ENCODE measurements at places on chromosomes 1 and 21.

DNA sequence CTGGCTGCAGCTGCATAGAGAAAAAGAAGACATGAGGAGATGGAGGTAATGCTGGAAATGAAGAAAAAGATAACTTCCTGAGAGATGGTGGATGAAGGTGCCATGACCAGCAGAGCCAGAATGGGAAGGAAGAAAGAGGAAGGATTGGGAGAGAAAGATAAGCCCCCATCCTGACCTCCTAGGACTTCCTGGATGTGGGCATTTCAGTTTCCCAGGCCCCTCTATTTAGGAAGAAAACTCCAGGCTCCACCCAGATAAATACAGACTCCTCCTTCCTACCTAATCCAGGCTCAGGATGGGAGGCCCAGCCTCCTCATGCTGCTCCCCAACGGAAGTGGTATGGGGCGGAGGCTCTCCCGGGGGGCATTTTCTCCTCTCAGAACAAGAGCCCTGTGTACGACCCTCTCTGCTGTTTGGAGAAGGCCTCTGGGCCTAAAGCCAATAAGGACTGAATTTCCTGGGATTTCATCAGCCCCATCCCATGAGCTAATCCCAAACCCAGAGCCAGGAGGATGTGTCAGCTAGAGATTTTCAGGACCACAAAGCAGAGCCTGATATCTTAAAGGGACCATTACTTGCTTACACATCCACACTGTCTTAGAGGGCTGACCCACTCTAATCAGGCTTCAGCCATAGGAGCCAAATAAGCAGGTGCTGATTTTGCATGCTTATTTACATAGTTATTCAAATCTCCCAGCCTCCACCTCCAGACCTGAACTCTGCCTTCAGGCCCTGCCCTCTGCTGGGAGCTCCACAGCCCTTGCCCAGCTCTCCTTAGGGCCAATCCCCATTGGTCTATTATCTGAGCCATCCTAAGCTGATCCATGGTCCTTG, 5.1 kb upstream of the ARHGEF2 start:
- DNase-seq = no peak

DNA sequence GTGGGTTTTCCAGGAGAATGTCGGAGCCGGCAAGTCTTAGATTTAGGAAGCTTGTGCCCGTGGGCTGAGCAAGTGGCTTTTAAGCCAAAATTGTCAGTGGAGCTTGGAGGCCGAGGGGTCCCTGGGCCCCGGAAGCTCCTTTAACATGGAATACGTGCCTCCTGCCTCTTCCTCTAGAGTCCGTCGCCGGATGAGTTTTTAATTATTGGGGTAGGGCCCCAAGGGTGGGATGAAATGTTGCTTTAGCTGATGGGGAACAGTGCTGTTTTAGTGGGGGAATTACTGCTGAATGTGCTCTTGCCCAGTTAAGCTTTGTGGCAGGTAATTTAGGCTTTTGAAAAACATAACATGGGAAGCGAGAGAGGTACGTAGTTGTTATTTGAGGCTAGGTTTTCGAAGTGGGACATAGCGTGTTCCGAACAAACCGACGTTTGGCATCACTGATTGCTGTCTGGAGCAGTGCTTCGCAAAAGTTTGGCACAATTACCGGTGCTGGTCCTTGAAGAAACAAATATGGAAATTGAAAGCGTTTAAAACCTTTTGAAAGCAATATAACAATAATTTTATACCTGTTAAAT, 786 bp downstream of the RPL5 start:
- DNase-seq = no peak

- no peak for DNase-seq
Measured at GRCh38 chr1:117788014-117788413, 141.4 kb downstream of the GDAP2 start.

GRCh38 chr1:169571450-169571849, 14.8 kb downstream of the F5 start:
- DNase-seq = no peak

- DNase-seq = no peak
Measured at GRCh38 chr1:229225331-229225782, 45.6 kb upstream of the RAB4A start.

- DNase-seq = no peak
Measured at GRCh38 chr1:69272684-69273083, 295.0 kb upstream of the LRRC7 start.

DNA sequence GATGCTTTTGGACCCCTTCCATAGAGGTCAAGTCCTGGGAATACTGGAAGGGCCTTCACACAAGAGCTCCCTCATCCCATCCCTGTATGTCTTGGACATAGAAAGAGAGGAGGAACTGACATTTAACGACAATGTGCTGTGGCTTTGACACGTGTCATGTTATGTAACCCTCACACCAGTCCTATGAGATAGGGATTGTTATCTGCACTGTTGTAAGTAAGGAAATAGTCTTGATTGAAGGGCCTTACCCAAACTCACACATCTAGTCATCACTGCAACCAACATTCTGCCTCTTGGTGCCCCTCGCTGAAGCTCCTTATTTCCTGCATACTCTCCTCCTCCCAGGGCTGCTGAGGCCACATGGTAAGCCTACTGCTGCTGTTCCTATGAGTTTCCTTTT, 63.7 kb upstream of the ANGPTL1 start:
- no peak for DNase-seq

DNA sequence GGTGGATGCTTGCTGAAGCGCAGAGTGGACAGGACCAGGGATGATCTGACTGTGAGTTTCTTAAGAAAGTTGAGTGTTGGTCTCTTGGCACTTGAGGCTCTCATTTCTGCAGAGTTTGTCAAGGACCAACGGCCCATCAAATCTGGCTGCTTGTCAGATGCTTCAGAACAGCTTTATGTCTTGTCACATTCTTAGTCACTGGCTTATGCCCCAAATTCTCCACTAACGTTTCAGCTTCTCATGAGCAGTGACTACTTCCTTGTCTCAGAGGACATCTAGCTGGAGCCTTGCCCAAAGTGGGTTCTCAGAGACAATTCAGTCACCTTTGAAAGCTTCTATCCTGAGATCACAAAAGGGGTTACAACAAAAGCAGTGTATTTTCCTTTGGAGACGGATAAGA, 92.3 kb downstream of the ST6GALNAC5 start:
- no peak for DNase-seq

GRCh38 chr1:66197785-66198184, 336.2 kb upstream of the SGIP1 start:
- no peak for DNase-seq

DNA sequence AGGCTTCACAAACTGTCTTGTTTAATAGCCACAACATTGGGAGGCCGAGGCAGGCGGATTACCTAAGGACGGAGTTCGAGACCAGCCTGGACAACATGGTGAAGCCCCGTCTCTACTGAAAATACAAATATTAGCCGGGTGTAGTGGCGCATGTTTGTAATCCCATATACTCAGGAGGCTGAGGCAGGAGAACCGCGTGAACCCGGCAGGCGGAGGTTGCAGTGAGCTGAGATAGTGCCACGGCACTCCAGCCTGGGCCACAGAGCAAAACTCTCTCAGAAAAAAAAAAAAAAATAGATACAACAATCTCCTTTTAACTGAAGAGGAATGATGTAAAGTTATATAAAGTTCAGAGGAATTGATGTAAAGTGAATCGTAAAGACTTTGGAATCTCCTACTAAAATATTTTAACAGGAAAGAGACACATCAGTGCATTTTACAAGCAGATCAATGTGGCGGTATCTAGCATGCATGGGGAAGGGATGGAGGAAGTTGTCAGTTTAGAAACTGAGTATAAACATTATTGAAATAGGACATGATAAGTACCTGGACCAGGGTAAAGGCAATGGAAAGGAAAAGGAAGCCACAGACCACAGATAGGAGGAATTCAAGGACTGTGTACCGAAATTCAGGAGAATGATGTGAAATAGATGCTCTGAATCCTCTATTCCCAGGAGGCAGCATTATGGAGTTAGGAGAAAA, 41.5 kb downstream of the PTPRC start:
- DNase-seq = no peak

- DNase-seq = peak; percentile 49
Measured at GRCh38 chr21:44299458-44300261, at the start of gene PFKL. Gene PFKL (plus strand): TSS chr21:44300053. CDS start chr21:44300106, 53 bp downstream.

DNA sequence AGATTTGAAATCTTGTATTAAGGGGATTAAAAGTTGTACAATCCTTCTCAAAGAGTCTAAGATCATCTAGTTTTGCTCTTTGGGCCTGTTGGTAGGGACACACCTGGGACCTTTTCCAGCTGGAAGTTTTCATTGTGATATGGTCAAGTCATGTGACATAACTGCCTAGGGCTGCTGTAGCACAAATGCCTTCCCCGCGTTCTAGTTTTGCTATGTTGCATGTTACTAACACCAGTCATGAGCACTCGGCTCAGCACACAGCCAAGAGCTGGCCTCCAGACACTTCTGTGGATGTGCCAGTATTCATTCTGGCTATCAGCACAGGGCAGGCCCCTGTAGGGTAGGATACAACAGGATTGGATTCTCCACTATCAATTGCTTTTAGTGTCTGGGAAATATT, 14.6 kb upstream of the FLG2 start:
- DNase-seq = no peak

- no peak for DNase-seq
Measured at GRCh38 chr1:50060279-50060678, 36.5 kb upstream of the AGBL4 start.

- DNase-seq = no peak
Measured at GRCh38 chr21:46323710-46324389, at the start of the genes C21orf58 and PCNT. Gene C21orf58 (minus strand): TSS chr21:46323870. CDS start chr21:46322738, 1,132 bp downstream. Gene PCNT (plus strand): TSS chr21:46324156. CDS start chr21:46324229, 73 bp downstream.

DNA sequence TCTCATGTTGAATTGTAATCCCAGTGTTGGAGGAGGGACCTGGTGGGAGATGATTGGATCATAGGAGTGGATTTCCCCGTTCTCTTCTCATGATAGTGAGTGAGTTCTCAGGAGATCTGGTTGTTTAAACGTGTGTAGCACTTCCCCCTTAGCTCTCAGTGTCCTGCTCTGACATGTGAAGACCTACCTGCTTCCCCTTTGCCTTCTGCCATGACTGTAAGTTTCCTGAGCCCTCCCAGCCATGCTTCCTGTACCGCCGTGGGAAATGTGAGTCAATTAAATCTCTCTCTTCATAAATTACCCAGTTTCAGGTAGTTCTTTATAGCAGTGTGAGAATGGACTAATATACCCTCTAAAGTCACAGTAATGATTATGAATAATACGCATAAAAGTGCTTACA, 248.4 kb upstream of the LRRC7 start:
- no peak for DNase-seq

GRCh38 chr1:229109320-229109761, 161.6 kb upstream of the RAB4A start:
- no peak for DNase-seq

DNA sequence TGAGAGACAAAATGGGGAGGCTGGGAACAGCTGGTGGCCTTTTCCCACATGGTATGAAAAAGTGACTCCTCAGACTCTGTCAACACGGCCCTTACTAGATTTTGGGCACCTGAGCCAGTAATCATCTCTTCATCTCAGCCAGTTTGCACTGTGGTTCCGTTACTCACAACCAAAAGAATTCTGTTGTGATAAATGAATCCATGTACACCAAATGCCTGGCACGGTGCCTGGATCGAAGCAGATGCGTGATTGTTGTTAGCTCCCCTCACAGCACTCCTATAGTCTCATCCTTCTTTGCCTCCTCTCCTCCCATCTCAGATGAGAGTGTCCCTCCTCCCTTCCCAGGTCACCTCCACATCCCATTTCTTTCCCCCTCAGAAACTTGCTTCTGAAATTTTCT, 57.9 kb upstream of the GJB5 start:
- DNase-seq = no peak

DNA sequence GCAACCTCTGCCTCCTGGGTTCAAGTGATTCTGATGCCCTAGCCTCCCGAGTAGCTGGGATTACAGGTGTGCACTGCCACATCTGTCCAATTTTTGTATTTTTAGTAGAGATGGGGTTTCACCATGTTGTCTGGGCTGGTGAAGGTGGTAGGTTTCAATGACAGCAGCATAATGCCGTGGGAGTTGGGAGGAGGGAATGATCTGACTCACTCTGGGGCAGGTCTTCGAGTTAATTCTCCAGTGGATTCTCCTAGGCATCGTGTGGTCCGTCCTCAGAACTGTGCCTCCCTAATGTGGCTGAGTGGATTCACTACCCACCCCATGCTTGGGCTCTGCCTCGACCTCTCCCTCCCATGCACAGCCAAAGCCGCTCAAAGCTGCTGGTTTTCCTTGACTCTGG, 1.7 kb upstream of the GPR37L1 start:
- DNase-seq = no peak

DNA sequence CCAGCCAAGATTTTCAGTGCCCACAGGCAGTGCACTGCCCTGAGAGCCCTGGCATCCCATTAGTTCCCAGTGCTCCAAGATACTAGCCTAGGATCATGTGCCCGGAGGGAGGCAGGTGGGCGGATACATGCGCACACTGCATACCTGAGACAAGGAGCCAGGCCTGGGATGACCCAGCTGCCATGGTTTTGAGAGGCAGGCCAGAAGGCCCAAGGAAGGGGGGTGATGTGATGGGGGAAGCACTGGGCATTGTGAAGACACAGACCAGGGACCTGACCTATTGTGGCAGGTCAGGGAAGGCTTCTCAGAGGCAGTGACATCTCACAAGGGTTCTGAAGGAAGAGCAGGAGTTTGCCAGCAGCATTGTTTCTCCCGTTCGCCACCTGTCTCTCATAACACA, 3.6 kb downstream of the ZC3H12A start:
- no peak for DNase-seq

GRCh38 chr1:9228609-9229008, 6.0 kb upstream of the H6PD start:
- no peak for DNase-seq

GRCh38 chr1:104807590-104807989, 1057.9 kb downstream of the AMY1C start:
- DNase-seq = no peak

GRCh38 chr1:40703316-40703715, 11.8 kb downstream of the NFYC start:
- no peak for DNase-seq

GRCh38 chr1:243233908-243234307, 21.2 kb downstream of the CEP170 start:
- DNase-seq = no peak

DNA sequence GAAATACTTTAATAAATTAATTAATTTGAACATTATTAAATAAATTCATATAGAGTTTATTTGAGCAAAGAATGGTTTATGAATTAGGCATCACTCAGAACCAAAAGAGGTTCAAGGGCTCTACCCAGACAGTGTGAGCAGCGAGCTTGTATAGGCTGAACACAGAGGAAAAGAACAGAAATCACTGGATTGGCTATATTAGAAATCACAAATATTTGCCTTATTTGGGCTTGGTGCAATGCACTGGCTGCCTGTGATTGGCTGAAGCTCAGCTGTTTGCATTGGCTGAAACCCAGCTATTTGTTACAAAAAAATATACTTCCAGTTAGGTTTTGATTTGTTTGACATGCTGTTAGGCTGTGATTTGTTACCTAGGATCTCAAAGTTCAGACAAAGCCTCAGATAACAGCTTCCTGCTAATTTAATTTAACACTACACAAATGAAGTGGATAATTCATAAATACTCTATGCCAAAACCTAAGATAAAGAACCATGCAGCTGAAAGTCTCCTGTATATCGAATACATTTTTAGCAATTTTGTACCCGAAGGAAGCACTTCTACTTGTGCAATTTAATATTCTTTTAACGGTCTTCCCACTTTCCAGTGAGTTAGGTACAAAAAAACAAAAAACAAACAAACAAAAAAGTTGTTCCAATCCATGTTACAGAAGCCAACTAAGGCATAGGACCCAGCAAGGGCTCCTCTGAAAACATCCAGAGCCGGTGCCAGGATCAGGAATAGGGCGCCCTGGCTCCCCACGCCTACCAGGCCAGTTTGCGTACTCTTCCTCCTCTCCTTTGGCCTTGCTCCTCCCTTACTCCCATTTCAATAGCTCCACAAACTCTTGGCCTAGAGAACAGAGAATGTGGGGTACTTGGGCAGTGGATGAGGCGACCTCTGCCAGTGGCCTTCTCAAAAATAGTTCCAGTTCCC, 179.1 kb downstream of the DUSP10 start:
- DNase-seq = no peak
